Epithelial cell of proximal tubule (primary cell): ENCODE measurements at places on chromosomes 3 and 15. TPM values are rescaled to one million over a fixed set of nuclear protein-coding genes. Genes with fewer than 3 reads are reported as not detected.

GOLGA8T gene
- total RNA-seq: not detected in 2 replicates

MRPL3 gene
- total RNA-seq: 149 and 181 TPM in 2 replicates

ACKR2 gene
- total RNA-seq: 2.8 and 6.1 TPM in 2 replicates

GOLGA8G gene
- not detected in 2 replicates for total RNA-seq

SLC26A6 gene
- total RNA-seq: 26.3 and 33.4 TPM in 2 replicates

AP3B2 gene
- total RNA-seq: under 0.01 and 0.07 TPM in 2 replicates

CACNA1D gene
- total RNA-seq: 0.07 and 1.9 TPM in 2 replicates

FAM81A gene
- total RNA-seq: 3.0 and 5.2 TPM in 2 replicates

NEDD4 gene
- 15.6 and 25.3 TPM in 2 replicates for total RNA-seq

CIDEC gene
- not detected in 2 replicates for total RNA-seq

PRR20G gene
- total RNA-seq: not detected in 2 replicates

RAB6B gene
- total RNA-seq: 2.8 and 3.5 TPM in 2 replicates

GASK1A gene
- total RNA-seq: 1.1 and 1.2 TPM in 2 replicates

PLCD1 gene
- 9.7 and 11.2 TPM in 2 replicates for total RNA-seq

MLF1 gene
- 5.4 and 7.6 TPM in 2 replicates for total RNA-seq

CDCP1 gene
- 50.9 and 53.5 TPM in 2 replicates for total RNA-seq

ZNF80 gene
- not detected in 2 replicates for total RNA-seq

PCNP gene
- 54.7 and 57.9 TPM in 2 replicates for total RNA-seq

TUSC7 gene
- not detected in 2 replicates for total RNA-seq

STRA6 gene
- total RNA-seq: 1.9 and 3.9 TPM in 2 replicates

ACOX2 gene
- total RNA-seq: 0.51 and 1.7 TPM in 2 replicates

SCAANT1 gene
- not detected in 2 replicates for total RNA-seq

CCR5 gene
- total RNA-seq: not detected in 2 replicates

PCSK6 gene
- total RNA-seq: 3.7 and 7.3 TPM in 2 replicates

VILL gene
- total RNA-seq: 5.3 and 6.1 TPM in 2 replicates

ADAMTS7 gene
- 7.7 and 10.5 TPM in 2 replicates for total RNA-seq

PLXNB1 gene
- 75.7 and 106 TPM in 2 replicates for total RNA-seq

ZPLD1 gene
- total RNA-seq: 0.07 and 0.69 TPM in 2 replicates

GTF2E1 gene
- total RNA-seq: 17.3 and 17.5 TPM in 2 replicates

MYL3 gene
- 4.2 TPM in 1 of 2 replicates, not detected in the other for total RNA-seq

LMAN1L gene
- not detected in 2 replicates for total RNA-seq

RNU5B-1 gene
- not detected in 2 replicates for total RNA-seq

CYP11A1 gene
- 0.87 and 2.6 TPM in 2 replicates for total RNA-seq

XIRP1 gene
- 0.12 TPM in 1 of 2 replicates, not detected in the other for total RNA-seq

MOBP gene
- total RNA-seq: 0.35 TPM in 1 of 2 replicates, not detected in the other

SLC24A5 gene
- not detected in 2 replicates for total RNA-seq

FBXL22 gene
- total RNA-seq: not detected in 2 replicates
